Uterus (tissue), 4 donors: ENCODE measurements at places on chromosomes 13 and 19. TPM values are rescaled to one million over a fixed set of nuclear protein-coding genes. Genes with fewer than 3 reads are reported as not detected.

Gene DLL3
- 0.41 TPM for total RNA-seq

Gene IFT88
- total RNA-seq = 46.2 TPM

Gene NLRP9
- not detected for total RNA-seq

Gene KLF1
- 0.97 TPM for total RNA-seq

Gene RNASEH2B
- 182 TPM for total RNA-seq

Gene UBE2S
- total RNA-seq = 3.2 TPM

Gene CCNA1
- total RNA-seq = 1.9 TPM

Gene FAM32A
- total RNA-seq = 17.6 TPM

Gene MYH14
- 22.1 TPM for total RNA-seq

Gene KIR3DL2
- total RNA-seq = not detected

Gene WDR88
- total RNA-seq = not detected

Gene TUBA3C
- not detected for total RNA-seq

Gene MTMR6
- total RNA-seq = 36.4 TPM

Gene FXYD5
- 10.9 TPM for total RNA-seq

Gene DACH1
- total RNA-seq = 55.1 TPM

Gene IGFL3
- total RNA-seq = not detected

Gene PEAK3
- not detected for total RNA-seq

Gene ATP8B3
- total RNA-seq = 1.0 TPM

Gene TTC9B
- not detected for total RNA-seq

Gene KLF12
- 19.7 TPM for total RNA-seq

Gene ANKLE1
- total RNA-seq = not detected

Gene OR7A10
- total RNA-seq = not detected

Gene NLRP11
- total RNA-seq = not detected

Gene SPTBN4
- total RNA-seq = not detected

Gene FPR3
- total RNA-seq = 5.6 TPM
